ENCODE measurements at places on chromosomes 12 and 14.

GRCh38 chr12:122688291-122688690 lies 14.9 kb downstream of the HCAR2 start:
- no peak for DNase-seq

DNA sequence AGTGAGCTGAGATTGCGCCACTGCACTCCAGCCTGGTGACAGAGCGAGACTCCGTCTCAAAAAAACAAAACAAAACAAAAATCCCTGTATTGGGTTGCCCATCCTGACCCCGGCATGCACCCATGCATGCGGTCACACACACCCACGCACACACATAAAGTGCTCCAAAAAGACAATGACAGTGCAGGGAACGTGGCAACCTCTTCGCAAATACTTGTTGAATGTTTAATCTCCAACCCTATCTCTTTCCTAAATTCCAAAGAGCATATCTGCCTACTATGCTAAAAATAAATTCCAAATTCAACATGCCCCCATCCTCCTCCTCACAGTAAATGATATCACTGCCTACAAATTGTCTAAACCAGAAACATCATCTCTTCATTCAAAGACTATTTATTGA lies 13.5 kb downstream of the SLC7A7 start:
- DNase-seq: no peak

GRCh38 chr14:97382616-97383226 lies 585.5 kb downstream of the VRK1 start:
- no peak for DNase-seq

GRCh38 chr14:89399594-89400068 lies 17.4 kb downstream of the FOXN3 start:
- no peak for DNase-seq

DNA sequence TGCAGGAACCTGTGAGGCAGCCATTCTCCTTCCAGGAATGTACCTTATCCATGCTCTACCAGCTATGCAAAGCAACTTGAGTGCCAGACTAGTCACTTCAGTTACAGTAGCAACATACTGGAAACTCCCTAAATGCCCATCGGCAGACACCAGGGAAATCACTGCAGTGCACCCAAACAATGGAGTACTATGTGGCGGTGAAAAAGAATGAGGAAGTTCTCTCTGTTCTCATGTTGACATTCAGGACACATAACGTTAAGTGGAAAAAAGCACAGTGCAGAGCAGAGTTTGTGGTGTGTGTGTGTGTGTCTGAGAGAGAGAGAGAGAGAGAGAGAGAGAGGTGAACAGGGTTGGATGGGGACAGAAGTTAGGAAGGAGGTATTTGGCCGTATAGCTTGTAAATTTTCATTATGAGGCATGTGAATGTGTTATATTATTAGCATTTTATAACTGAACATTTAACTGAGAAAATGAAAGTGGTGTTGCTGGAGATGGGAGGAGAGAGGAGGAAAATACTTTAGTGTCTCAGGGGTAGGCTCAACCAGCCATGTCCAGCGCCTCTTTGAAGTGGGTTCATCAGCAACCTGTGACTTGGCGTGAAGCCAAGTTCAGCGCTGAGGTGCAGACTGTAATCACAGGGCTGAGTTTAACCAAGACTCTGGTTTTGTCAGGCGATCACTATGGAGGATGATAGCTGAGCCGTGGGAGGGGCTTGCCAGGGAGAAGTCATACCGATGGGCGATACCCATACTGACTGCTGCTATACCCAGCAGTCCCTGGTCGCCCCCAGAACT lies 17.3 kb downstream of the TNFAIP2 start:
- peak; percentile 36 for DNase-seq

- DNase-seq: no peak
Observed at GRCh38 chr12:105562199-105562971, 231.9 kb downstream of the C12orf75 start.

DNA sequence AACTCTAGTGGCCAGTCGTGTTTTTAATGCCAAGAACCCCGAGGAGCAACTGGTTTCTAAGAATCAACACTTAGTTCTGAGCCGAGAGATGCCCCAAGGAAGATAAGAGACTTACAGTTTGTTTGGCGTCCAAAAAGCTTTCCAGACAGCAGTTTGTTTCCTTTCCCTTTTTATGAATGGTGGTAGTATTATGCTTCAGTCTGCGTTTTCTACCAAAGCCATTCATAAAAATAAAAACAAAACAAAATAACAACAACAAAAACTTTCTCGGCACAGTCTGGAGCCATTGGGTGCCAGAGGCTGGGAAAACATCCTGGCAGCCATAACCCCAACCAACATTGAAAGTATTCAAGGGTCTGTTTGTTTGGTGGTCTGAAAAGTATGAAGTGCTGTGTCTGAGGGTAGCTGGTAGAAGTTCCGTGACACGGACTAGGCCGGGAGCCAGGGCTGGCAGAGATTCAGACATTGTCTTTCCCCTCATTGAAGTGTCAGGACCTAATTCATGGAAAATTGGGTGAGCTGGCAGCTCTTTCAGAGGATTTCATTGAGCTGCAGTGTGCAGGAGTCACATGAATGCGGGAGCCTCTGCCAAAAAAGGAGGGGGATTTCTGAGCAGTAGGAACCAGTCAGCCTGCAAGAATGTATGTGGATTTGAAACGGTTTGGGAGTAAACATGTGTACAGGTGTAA lies 124.2 kb downstream of the HMGA2 start:
- peak; percentile 63 for DNase-seq

DNA sequence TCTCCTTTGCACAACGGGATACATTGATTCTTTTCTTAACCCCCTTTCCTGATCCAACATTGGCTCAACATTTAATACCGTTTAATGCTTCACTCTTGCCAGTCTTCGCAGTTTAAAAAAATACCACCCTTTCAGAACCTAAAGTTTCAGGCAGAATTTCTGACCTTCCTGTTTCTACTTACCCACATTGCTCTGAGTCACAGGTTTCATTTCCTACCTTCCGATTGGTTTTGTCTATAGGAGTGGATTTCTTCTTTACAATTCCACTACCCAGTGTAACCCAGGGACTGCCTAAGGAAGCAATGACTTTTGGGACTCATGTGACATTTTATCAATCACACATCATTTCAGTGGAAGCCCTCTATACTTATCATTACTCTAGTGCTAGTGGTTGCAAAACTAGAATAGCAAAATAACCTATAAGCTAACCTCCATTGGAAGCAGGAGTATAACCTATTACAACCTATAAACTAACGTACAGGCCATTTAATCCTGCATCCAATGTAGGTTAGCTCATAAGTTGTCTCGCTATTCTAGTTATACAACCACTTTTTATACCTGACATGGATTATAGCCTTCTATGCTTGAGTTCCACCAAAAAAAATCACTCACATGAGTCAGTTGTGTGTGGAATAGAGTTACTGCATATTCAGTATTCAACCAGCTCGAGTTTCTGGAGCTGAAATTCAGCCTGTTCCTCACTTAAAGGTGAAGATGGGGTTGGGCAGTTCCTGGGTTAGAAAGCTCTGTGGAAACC lies 64.9 kb upstream of the KITLG start:
- no peak for DNase-seq

- DNase-seq: no peak
Observed at GRCh38 chr14:61266891-61267740, 14.0 kb downstream of the TMEM30B start.

GRCh38 chr14:72303930-72304329 lies 371.7 kb downstream of the RGS6 start:
- DNase-seq: no peak

GRCh38 chr12:116691636-116692035 lies 46.2 kb downstream of the SPRING1 start:
- DNase-seq: no peak

DNA sequence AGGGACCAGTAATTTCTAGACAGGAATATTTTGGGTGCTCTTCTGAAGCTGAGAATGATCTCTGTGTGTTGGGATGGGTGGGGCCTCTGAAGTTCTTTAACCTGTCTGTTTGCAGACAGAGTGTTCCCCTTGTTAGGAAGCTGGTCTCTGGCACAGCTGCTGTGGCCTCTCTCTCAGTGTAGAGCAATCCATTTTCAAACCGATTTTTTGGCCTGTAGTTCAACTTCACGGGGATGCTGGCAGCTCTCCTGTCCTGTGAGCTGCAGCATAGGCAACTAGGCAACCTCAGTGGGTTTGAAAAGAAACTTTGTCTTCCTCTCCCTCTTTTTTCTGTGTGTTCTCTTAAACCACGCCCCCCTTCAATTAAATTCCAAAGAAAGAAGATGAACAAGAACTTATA lies 69.1 kb downstream of the SMOC1 start:
- DNase-seq: no peak

GRCh38 chr12:130747867-130748740 lies 32.0 kb upstream of the RIMBP2 start:
- DNase-seq: peak; percentile 90

GRCh38 chr12:22951206-22951605 lies 326.2 kb downstream of the ETNK1 start:
- no peak for DNase-seq

- DNase-seq: no peak
Observed at GRCh38 chr12:111444314-111444924, 38.7 kb downstream of the SH2B3 start.

GRCh38 chr14:38950676-38951075 lies 152.4 kb downstream of the SEC23A start:
- DNase-seq: no peak

- peak; percentile 84 for DNase-seq
Observed at GRCh38 chr12:54175200-54175963, 13.4 kb downstream of the SMUG1 start.

GRCh38 chr12:54029529-54030441 lies 1.5 kb downstream of the HOXC6 start:
- DNase-seq: no peak

DNA sequence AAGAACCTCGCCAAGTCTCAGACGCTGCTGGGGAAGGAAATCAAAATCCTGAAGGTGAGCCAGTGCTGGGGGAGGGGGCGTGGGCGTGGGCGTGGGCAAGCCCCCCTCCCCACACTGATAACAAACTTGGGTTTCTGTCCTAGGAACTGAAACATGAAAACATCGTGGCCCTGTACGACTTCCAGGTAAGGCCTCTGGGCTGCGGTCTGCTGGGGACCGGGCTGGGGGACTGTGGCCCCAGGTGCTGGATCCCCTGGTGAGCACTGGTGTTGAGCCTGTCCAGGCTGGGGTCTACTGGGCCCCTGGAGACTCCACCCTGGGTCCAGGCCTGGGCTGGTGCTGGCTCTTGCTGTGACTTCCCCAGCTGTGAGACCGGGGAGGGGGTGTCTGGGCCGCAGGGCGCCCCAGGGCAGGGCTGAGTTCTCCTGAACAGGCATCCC lies 1.2 kb downstream of the ULK1 start:
- peak; percentile 49 for DNase-seq

DNA sequence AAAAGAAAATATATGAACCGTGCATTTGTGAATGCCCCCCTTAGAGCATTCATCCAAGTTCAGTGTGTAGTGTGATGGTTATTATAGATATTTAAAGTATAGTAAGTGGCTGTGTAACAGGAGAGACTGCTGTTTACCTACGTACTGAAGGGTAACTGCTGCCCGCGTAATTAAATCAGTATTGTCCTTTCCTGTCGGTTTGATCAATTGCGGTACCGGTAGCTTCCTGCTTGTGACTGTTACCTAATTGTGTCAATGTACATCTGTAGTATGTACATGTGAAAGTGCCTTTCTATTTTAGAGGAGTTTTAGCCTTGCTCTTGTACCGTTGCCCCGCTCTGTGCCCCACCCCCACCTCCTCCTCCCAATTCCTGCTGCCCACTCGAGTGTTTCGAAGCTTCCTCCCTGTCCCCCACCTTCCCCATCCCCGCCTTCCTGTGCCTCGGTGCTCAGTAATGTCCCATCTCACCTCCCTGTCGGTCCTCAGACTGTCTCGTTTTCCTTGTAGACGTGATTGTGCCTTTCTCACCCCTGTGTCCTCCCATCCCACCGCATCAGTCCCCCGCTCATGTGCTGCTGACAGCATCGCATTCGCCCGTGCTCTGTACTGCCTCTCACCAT lies 75.0 kb downstream of the KICS2 start:
- no peak for DNase-seq

DNA sequence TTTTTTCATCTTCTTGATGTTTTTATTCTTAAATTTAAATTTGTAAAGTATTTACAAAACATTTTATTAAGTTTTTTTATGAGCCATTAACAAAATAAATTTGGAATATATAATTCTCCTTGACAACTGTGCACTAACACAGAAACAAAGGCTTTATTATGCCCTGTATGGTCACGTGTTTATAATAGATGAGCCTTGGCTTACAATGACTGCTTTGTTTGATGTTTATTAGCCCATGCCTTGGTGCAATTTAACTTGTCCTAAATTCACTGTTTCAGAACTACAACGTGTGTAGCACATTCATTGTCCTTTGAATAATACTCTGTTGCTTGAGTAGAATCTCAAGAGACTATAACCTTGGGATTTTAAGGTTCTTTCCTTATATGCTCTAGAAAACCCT lies 59.8 kb downstream of the CNTN1 start:
- DNase-seq: no peak

GRCh38 chr12:78725951-78726580 lies 138.5 kb upstream of the SYT1 start:
- DNase-seq: no peak

DNA sequence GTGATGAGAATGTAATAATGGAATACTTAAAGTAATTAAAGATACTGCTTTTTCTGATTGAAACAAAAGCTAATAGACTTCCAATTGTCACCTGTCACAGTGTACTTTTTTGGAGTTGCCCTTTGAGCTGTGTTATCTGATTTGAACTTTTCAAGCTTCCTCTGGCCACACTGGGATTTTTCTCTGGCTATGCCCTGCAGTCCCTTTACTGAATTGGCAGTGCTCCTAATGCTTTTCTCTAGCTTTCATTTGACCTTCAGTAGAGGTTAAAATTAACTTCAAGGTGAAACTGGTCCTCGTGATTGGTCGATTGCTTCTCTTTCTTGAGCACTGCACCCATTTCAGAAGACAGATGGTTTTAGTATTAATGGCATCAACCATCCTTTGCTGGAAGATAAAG lies 89.2 kb downstream of the CRADD start:
- DNase-seq: no peak

DNA sequence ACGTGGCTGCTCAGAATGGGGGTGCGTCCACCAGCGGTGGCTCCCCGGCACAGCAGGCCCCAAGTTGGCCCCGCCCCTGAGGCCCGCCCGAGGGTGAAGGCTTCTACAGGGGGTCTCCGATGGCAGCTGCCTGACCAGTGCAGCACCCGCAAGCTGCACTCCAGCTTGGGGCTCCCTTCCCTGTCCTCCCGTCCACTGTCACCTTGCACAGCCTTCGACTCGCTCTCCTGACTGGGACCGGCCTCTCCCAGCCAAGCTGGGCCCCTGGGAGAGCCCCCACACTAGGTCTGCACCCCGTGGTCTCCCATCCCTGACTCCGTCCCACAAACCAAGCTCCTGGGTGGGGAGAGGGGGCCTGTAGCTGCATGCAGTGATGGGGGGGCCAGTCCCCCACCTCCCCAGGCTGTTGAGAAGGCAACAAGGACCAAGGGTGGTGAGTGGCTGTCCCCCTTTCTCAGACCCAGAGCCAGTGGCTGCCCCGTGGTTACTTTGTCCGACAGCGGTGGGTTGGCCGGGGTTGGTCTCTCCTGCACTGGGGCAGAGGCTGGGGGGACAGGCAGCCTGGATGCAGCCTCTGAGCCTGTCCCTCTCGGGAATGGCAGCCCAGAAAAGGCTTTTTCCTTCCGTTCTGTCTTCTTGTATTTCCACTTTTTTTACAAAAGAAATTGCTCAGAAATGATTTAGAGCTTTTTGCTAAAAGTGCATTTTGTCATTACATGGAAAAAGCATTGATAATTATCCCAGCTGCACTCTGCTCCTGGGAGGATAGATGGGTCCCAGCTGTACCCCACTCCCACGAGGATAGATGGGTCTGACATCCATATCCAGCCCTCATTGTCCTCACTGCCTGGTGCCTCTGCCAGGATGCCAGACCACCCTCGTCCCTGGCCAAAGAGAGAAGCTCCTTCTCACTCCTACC lies 217.0 kb downstream of the KIF26A start:
- no peak for DNase-seq

GRCh38 chr12:63093711-63094110 lies 57.3 kb downstream of the AVPR1A start:
- no peak for DNase-seq

- DNase-seq: no peak
Observed at GRCh38 chr12:107539196-107539939, 146.2 kb upstream of the PWP1 start.
